ENCODE measurements at places on chromosomes 4 and X.
A peak's percentile ranks its signal among the peaks of the same experiment; 100 is the strongest.

GRCh38 chr4:86593688-86594558 lies at the start of gene PTPN13:
TSS of gene PTPN13 (plus strand) at chr4:86594315. CDS start at chr4:86635257, 40,942 bp downstream.
- H3K4me3 ChIP-seq: peak within 1 kb of the TSS; percentile 78
- peak within 1 kb of the TSS; percentile 77 for H3K27ac ChIP-seq
- H3K4me1 ChIP-seq: peaks cover 37% of the 10 kb centered on the region
- peak; percentile 99 for DNase-seq
- no peaks in the 10 kb centered on the region for H3K36me3 ChIP-seq

DNA sequence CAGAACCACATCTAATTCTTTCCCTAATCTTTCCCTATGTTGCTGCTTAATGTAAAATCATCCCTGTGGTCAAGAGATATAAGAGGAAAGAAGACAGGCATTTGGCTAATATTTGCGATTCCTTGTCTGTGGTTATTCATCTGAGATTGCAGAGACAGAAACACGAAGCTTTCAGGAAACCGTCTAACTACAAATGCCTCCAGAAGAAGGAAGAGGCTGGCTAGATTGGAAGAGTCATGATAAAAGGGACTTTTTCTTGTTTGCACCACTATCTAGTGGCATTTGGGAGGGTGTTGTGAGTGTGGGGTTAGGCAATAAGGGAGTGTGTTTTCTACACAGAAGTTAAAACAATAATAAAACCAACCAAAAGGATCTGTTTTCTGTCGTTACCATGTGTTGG lies 43.9 kb downstream of the TMEM154 start:
- no peak for DNase-seq
- H3K4me3 ChIP-seq: no peak overlapping the region
- no peaks in the 10 kb centered on the region for H3K4me1 ChIP-seq
- no peak overlapping the region for H3K27ac ChIP-seq

GRCh38 chrX:45842207-45842925 lies 641.7 kb upstream of the DIPK2B start:
- no peaks in the 10 kb centered on the region for H3K4me1 ChIP-seq
- no peak overlapping the region for H3K27ac ChIP-seq
- no peaks in the 10 kb centered on the region for H3K27me3 ChIP-seq
- H3K4me3 ChIP-seq: no peak overlapping the region
- no peaks in the 10 kb centered on the region for H3K36me3 ChIP-seq

DNA sequence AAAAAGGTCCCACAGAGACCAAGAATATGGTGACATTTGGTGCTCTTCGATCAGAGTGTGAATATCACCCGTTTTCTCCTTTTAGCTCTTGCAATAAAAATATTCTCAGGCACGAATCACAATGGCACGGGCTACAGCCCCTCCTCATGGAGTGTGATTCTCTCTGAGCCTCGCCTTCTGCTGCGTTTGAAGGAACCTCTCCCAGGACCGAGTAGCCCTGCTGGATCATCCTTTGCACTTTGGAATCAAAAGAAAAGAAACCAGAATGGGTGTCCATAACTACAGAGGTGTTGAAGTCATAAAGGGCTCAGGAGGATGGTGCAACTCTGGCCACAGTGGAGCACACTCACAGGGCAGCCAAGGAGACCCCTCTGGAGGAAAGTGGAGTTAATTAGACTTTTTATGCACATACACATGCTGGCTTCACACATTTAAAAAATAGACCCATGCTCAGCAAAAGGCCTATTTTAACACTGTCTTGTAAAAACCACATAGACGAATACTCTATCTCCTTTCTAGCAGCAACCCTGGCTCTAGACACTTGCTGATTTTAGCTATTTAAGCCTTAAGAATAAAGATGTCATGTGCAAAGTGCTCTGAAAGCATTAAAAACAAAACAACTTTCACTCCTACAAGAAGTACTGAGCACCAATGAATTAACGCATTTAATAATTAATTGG lies 19.1 kb downstream of the MAML3 start:
- H3K27ac ChIP-seq: no peak overlapping the region
- no peaks in the 10 kb centered on the region for H3K36me3 ChIP-seq
- no peaks in the 10 kb centered on the region for H3K27me3 ChIP-seq
- H3K4me1 ChIP-seq: no peaks in the 10 kb centered on the region

- no peak overlapping the region for H3K27ac ChIP-seq
- no peaks in the 10 kb centered on the region for H3K4me1 ChIP-seq
- H3K4me3 ChIP-seq: no peak overlapping the region
- H3K27me3 ChIP-seq: no peaks in the 10 kb centered on the region
Observed at GRCh38 chr4:47074816-47075215, 43.4 kb downstream of the GABRB1 start.

DNA sequence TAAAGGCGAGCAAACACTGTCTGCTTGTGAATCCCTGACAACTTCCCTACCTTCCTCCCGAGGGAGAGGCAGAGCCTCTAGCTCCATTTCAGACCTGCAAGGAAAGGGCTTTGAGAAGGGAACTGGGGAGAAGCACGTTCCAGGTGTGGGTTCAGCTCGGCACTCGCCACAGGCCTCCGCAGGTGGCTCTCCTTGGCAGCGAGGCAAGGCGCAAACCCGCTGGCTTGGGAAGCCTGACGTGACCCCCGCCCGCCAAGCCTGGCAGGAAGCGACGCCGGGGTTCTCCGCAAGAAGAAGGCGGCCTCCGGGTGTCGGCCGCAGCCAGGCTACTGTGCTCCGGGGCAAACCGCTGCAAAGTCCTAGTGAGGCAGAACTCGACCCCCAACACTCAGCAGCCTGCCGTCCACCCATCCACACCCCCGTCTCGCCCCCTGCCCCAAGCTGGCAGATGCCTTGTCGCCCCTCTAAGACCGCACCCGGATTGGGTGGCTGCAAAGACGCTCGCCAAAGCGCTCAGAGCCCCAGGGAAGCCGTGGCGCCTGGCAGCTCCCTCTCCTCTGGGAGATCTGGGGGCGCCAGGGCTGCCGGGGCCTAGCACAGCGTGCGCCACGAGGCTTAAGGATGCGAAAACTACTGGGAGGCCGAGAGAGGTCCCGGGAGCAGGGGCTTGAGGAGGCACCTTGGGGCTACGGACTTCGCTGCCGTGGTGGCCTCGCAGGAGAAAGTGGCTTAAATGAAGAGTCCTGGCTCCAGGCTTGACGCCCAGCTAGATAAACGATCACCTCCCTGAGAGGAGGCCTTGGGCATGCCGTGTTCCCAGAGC lies 21.8 kb downstream of the NKX3-2 start:
- no peak overlapping the region for H3K4me3 ChIP-seq
- H3K4me1 ChIP-seq: peaks cover 1% of the 10 kb centered on the region
- no peak for DNase-seq
- no peak overlapping the region for H3K27ac ChIP-seq
- peaks cover 41% of the 10 kb centered on the region for H3K27me3 ChIP-seq
- no peaks in the 10 kb centered on the region for H3K36me3 ChIP-seq

DNA sequence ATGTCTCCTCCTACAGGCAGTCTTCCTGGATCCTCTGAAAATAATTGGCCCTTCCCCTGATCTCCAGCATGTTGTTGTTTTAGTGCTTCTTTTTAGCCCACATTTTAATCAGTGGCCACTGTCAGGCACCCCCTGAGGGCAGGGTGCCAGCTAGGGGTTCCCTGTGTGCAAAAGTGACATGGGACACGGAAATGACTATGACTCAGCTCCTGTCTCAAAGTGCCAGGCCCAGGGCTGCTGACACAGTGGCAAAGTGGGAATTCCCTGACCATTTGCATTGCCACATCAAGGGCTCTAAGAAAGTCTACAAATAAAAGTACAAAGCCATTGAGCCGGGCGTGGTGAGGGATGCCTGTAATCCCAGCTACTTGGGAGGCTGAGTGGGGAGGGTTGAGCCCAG lies 24.8 kb downstream of the HMX1 start:
- no peak overlapping the region for H3K27ac ChIP-seq
- no peaks in the 10 kb centered on the region for H3K27me3 ChIP-seq
- no peaks in the 10 kb centered on the region for H3K4me1 ChIP-seq
- DNase-seq: peak; percentile 32

- no peak overlapping the region for H3K27ac ChIP-seq
- H3K36me3 ChIP-seq: no peaks in the 10 kb centered on the region
- H3K4me3 ChIP-seq: no peak overlapping the region
- no peak for DNase-seq
- H3K4me1 ChIP-seq: peaks cover 21% of the 10 kb centered on the region
Observed at GRCh38 chr4:70714079-70714887, 7.5 kb upstream of the RUFY3 start.

DNA sequence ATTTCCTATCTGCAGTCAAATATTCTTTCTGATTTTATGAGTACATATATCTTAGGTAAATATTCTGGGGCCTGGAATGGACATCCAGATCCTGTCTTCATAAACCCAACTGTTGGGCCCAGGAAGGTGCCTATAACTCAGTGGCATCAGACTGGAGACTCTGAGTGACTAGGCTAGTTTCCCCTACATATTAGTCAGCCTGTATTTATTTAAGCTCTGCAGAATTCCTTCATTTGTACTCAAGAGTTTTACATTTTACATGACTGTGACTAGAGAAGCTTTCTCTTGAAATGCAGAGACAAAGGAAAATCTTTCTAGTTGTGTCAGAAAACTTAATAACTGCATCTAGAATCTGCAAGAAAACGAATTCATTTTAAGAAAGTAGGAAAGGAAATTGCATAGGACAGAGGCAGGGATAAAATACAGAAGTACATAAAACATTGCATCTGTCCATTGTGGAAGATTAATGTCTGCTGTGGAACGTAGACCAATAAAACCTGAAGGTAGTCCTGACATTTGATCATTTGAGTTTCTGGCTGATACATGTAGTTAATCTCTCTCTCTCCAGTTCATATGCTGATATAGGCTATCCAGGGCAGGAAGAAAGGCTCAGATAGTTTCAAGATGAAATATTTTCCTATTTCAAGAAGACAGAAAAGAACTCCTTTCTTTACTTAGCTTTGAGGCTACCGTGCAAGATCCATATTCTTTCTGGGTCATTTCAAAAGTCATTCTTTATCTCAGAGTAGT lies 78.2 kb downstream of the OPHN1 start:
- H3K4me1 ChIP-seq: no peaks in the 10 kb centered on the region
- H3K36me3 ChIP-seq: no peaks in the 10 kb centered on the region
- no peak overlapping the region for H3K4me3 ChIP-seq
- H3K27me3 ChIP-seq: no peaks in the 10 kb centered on the region

DNA sequence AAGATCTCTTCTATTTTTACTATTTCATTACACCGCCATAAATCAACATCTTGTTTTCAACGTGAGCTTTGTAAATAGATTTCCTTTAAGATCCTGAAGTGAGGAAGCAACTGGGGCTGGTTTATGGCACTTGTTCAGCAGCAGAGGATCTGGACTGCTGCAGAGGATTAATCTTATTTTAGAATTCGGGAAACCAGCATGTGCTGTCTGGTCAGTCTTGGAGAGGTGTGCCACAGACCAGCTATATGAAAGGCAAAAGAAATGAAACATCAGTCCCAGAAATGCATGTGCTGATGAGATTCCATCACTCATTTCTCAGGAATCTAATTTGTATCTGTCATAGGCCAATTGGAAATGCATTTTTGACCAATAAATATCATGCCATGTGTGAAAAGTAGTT lies 23.4 kb downstream of the PRDM8 start:
- no peaks in the 10 kb centered on the region for H3K36me3 ChIP-seq
- no peaks in the 10 kb centered on the region for H3K4me1 ChIP-seq
- H3K27ac ChIP-seq: no peak overlapping the region
- H3K27me3 ChIP-seq: no peaks in the 10 kb centered on the region

DNA sequence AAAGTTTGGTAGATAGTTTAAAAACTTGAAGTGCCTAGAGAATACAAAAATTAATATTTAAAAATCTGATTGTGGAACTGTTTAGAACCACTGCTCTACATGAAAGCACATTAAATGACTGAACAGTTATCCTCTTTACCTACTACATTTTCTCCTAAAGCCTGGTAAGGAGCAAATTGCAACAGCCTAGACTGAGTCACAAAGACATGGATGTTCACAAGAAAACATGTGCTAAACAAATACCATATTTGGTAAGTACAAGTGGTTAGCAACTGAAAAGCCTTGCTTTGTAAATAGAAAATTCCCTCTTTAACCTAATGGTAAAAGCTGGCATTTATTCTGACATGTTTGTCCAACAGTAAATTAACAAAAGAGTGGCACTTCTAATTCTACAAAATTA lies 203.1 kb downstream of the FBXO8 start:
- DNase-seq: no peak
- H3K4me3 ChIP-seq: no peak overlapping the region
- H3K27me3 ChIP-seq: no peaks in the 10 kb centered on the region
- H3K27ac ChIP-seq: no peak overlapping the region

- no peak for DNase-seq
- no peaks in the 10 kb centered on the region for H3K4me1 ChIP-seq
- H3K4me3 ChIP-seq: no peak overlapping the region
Observed at GRCh38 chr4:142824368-142824767, 21.7 kb downstream of the INPP4B start.

- no peaks in the 10 kb centered on the region for H3K4me1 ChIP-seq
- no peaks in the 10 kb centered on the region for H3K27me3 ChIP-seq
- H3K4me3 ChIP-seq: no peak overlapping the region
- H3K27ac ChIP-seq: no peak overlapping the region
- DNase-seq: no peak
- peaks cover 62% of the 10 kb centered on the region for H3K36me3 ChIP-seq
Observed at GRCh38 chr4:3220476-3221183, 28.3 kb upstream of the MSANTD1 start.

GRCh38 chr4:9916346-9916745 lies 105.0 kb downstream of the SLC2A9 start:
- no peak for DNase-seq
- H3K4me1 ChIP-seq: no peaks in the 10 kb centered on the region
- H3K27me3 ChIP-seq: no peaks in the 10 kb centered on the region
- H3K4me3 ChIP-seq: no peak overlapping the region

DNA sequence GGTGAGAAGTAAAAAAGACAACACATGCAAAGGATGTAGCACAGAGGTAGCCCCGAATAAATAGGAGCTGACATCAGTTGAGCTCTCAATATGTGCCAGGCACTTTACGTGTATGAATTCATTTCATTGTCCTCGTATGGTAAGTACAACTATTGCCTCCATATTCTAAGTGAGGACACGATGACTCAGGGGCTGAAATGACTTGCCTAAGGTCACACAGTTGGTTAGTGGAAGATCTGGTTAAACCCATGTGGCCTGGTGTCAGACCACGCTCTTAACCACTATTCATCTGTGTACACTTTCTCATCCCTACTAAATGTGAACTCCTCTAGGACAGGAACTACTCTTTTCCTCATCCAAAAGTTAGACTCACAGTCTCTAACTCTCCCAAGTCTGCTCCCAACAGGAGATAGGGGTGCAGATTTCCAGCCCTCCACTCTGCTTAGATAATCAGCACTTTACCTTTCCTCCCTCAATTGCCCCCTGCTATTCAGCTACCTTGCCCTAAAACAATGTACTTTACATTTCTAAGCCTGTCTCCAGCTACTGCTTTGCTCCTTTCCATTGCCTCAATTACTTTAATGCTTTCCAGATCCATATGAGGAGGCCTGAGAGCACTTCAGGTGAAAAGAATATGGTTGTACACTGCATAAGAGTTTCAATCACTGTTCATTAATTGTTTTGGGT lies 58.8 kb upstream of the LHFPL1 start:
- H3K36me3 ChIP-seq: no peaks in the 10 kb centered on the region
- no peak overlapping the region for H3K4me3 ChIP-seq
- H3K27me3 ChIP-seq: no peaks in the 10 kb centered on the region
- no peak for DNase-seq

GRCh38 chr4:155999725-156000124 lies 46.1 kb upstream of the CTSO start:
- no peak overlapping the region for H3K4me3 ChIP-seq
- H3K27me3 ChIP-seq: no peaks in the 10 kb centered on the region
- no peak overlapping the region for H3K27ac ChIP-seq
- H3K4me1 ChIP-seq: no peaks in the 10 kb centered on the region

- peaks cover 95% of the 10 kb centered on the region for H3K27me3 ChIP-seq
- H3K36me3 ChIP-seq: no peaks in the 10 kb centered on the region
- H3K27ac ChIP-seq: no peak overlapping the region
- H3K4me3 ChIP-seq: no peak overlapping the region
- no peak for DNase-seq
- H3K4me1 ChIP-seq: no peaks in the 10 kb centered on the region
Observed at GRCh38 chr4:110629780-110630687, 7.2 kb upstream of the PITX2 start.
